Amygdala (tissue), 56 donors: ENCODE measurements at places on chromosomes 1 and 21.

DNA sequence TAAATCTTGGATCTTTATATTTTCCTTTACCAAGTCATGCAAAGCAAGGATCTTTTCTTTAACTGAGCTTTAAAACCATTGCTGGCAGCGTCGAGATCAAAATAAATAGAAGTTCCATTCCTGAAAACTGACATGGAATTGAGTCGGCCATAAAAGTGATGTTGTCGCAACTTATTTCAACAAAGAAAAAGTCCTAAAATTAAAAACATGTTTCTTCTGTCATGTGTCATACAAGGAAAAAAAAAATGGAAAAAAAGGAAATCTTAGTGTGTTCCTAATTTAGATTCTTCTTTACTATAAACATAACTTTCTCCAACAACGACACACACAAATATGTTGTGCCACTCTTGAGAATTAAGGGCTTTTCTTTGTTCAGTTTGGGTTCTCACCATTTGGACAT, 34.9 kb downstream of the GREM2 start:
- DNase-seq: no peak

DNA sequence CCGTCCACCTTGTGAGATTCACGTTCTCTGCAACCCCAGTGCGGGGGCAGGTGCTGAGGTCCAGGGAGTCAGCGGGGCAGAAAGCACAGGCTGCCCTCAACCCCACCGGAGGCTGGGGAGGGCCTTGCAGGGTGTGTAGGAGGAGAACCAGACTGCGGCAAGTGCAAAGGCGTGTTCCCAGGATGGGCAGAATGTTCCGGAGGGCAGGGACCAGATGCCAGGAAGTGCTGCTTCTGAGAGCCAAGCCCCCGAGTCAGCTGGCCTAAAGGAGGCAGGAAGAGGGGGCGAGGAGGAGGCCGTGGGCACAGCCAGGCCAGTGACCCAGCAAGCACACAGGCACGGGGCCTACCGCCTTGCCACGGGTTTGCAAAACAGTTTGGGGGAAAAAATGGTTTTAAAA, 193.8 kb upstream of the AJAP1 start:
- DNase-seq: no peak

DNA sequence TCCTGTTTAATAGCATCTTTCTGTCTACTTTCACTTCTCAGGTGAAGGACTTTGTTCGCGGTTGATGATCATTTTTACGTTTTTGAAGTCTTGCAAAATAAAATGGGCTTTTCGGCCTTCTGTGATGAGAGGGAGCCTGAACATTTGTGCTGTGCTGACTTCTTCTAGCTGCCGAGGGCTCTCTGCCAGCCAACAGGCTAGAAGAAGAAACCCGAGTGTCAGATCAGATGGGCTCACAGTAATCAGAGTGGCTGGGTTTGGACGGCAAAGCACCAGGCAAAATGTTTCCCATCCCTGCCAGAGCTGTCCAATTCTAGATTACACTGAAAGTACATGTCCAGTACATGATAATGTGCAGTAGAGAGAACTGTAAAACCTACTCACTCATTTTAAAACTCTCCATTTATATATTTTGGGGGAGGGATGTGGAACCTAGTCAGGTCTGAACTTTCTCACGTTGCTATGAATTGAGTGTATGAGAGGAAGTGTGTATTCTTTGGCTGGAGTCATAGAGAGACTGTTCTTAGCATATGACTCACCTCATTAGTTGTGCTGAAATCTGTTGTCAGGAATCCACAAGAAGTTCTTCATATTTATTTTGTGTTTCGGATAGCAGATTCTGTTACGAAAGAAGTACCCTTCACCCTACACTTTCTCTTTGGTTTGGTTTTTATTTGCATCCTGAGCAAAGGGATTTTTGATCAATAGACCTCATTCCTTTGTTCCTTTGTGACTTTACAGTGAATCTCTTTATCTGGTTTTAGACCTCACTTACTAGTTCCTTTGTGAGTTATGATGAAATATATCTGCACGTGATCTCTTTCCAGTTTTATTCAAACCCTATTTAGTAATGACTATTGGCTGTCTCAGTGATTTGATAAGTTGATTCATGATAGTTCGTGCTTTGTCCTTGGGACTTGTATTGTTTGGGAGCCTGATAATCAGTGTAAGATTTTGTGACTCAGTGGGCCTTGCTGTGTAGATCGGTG, 4.8 kb downstream of the ATP1A1 start:
- DNase-seq: peak; percentile 46

DNA sequence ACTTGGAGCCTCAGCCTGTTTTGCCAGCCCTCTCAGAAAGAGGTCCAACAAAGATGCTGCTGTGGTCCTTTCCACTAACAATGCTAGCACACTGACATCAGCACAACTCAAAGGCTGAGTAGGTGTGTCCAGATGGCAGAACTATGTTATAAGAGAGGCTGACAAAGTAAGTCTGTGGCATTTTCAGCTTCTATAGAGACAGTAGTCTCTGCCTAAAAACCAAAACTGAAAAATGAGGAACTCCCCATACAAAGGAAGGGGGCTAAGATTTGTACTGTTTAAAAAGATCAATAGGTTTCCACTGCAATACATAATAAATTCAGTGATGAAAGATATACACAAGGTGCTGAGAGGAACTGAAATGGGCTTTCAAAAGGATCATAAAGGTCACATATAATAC, 12.3 kb downstream of the ERO1B start:
- no peak for DNase-seq

GRCh38 chr21:29145354-29145782, 14.9 kb downstream of the MAP3K7CL start:
- DNase-seq: no peak
